ENCODE measurements at places on chromosomes 3 and 15.
A peak's percentile ranks its signal among the peaks of the same experiment; 100 is the strongest.

GRCh38 chr15:58086491-58086890 is 21.0 kb upstream of the ALDH1A2 start:
- no peak for DNase-seq

DNA sequence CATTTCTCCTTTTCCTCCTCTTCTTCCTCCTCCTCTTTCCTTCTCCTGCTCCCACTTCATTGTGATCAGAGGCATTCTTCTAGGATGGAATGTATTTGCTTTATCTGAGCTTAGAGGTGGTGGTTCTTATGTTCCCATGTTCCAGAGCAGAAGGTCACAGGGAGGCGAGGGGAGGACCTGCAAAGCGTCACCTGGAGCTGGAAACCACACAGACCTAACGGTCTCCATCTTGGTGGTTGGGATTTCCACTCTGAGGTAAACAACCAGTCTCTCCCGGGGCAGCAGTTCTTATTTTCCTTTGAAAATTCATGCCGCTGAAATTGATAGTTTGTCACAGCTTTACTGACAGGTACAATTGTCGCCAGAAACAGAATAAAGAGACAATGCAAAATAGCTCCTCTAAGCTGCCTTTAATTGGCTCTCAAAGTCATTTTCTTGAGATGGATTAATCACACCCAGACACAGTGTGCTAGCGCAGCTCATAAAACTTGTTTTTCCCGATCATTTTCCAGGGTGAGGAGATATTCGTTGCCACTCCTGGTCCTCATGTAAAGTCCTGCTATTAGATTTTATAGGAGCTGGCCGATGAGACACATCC is 16.9 kb upstream of the AGBL1 start:
- DNase-seq = no peak

DNA sequence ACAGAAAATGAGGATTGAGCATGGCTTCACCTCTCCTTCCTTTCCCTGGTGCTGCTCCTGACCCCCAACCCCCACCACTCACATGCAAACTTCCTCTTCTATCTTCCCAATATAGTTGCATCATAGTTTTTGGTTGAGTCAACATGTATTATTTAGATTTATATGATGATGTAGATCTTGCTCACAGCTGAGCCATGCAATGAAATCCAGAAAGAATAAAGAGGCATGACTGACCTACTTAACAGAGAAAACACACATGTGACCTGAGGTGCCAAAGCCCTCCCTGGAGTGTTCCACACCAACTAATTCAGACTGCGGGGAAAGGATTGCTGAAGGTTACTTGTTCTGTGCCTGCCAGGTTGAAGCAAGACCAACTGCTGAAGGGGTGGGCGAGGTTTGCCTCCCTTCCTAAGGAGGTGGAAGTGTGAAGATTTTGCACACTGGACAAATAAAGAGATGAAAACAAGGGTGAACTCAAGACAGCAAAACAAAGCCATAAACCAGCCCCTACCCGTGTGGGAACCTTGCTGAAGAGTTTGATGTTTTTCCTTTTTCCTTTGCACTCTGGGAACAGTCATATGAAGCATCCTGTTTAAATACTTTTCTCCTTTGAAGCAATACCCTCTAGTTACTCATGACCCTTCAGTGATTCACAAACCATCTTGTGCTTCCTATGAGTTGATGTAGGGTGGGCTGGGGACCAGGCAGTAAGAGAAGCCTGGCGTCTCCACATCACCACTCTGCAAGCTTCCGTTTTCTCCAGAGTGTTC is 155.2 kb upstream of the UBE2E1 start:
- DNase-seq = peak; percentile 20

DNA sequence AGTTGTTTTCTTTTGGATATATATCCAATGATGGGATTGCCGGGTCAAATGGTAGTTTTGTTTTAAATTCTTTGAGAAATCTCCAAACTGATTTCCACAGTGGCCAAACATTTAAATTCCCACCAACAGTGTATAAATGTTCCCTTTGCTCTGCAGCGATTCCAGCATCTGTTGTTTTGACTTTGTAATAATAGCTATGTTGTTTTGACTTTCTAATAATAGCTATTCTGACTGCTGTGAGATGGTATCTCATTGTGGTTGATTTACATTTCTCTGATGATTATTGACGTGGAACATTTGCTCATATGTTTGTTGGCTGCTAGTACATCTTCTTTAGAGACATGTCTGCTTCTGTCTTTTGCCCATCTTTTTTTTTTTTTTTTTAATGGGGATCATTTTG is 332.2 kb upstream of the GBE1 start:
- DNase-seq = no peak

DNA sequence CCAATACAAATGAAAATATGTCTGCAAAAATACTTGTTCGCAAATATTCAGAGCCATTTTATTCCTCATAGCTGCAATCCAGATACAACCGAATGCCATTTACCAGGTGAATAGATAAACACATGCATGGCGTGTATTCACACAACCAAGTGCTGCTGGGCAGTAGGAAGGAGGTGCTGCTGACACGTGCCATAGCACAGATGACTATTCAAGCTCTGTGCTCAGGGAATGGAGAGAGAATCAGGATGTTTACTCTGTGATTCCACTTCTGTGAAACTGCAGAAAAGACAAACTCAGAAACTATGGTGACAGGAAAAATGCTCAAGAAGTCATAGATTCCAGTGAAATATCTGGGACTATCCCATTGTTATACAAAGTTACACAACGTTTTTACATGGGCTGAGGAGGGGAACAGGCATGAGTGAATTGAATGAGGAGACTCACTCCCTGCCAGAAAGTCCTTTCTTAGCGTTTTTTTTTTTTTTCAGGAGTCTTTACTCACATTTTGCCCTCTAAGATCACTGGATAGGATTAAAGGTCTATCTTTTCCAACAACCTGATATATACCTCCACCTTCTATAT is 152.9 kb upstream of the NDN start:
- no peak for DNase-seq

GRCh38 chr3:157542711-157543500 is 39.7 kb upstream of the VEPH1 start:
- DNase-seq = no peak

DNA sequence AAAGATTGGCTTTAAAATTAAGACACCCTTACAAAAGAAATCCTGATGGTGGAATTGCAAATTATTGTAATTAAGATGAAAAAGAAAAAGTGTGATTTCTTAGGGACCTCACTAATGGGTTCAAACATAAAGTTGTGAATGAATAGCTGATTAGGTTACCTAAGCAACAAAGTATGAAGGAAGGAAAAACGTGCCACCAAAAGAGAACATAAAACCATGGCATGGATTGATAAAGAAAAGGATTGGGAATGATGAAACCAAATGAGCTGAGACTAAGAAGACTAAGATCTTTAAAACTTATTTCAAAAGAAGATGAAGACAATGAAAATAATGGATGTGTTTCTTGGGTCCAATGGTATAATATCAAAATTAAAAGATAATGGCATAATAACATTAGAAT is 32.2 kb upstream of the GUCA1C start:
- DNase-seq = no peak

GRCh38 chr15:69546182-69546581 is 93.6 kb downstream of the RPLP1 start:
- DNase-seq = no peak

- DNase-seq = no peak
Measured at GRCh38 chr3:153463895-153464294, 301.9 kb downstream of the RAP2B start.

DNA sequence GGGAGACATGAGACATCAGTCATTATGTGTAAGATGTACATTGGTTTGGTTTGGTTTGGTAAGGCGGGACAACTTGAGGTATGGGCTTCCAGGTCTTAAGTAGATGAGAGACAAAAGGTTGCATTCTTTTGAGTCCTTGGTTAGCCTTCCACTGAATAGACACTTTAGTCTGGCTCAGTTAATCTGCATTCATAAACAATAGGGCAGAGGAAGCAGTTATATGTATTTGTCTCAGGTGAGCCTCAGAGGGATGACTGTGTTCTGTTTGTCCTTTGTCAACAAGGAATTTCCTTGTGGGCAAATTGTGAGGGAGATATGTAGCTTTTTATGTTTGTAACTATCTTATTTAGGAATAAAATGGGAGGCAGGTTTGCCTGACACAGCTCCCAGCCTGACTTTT is 50.4 kb downstream of the TCF12 start:
- DNase-seq = no peak

DNA sequence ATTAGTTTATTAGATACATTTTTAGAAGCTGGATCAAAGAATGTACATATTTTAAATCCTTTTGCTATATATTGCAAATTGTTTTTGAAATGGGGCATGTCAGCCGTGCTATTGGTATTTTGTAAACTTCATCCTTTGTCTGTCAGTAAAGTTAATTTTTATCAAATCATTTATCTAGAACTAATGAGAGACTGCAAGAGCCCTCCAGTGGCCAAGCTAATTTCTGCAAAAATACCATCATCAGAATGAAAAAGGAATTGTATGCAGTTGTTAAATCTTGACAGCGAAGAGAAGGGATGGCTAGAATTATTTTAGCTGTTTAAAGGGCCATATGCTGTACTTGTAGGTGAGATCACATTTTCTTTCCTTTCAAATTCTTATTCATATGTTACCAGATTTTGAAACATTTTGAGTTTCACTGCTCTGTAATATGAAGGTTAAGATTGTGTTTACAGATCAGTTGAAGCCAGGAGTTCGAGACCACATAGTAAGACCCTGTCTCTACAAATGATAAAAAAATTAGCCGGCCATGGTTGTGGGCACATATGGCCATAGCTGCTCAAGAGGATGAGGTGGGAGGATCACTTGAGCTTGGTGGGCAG is 8.1 kb upstream of the CLDN11 start:
- DNase-seq = no peak
